ENCODE measurements at places on chromosomes 13 and 19.
A peak's percentile ranks its signal among the peaks of the same experiment; 100 is the strongest.

DNA sequence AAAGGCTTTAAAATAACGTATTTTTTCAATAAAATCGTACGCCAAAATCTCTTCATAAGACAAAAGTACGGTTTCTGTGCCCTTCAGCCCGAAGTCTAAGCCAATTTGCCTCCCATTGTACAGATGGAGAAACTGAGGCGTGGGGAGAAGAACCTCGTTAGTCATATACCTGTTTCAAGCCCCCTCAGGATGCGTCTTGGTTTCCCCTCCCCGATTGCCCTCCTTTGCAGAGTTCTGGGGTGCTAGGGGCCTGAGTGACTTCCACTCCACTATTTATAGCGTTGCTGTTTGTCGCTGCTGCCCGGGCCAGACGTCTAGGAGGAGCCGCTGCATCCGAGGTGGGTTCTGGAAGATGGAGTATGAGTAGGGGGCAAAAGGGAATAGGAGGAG lies 2.3 kb upstream of the LTBP4 start:
- no peak for DNase-seq

- DNase-seq, result no peak
These were observed 132.7 kb upstream of the SLITRK5 start for GRCh38 chr13:87538366-87539052.

DNA sequence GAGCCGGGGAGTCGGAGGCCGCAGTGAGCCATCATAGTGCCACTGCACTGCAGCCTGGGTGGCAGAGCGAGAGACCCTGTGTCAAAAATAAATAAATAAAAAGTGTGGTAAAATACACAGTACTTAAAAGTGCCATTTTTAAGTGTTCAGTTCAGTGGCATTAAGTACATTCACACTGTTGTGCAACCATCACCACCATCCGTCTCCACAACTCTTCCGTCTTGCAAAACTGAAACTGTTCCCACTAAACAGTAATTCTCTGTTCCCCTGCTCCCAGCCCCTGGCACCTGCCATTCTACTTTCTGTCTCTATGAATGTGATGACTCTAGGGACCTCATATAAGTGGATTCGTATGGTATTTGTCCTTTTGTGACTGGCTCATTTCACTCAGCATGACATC lies 13.3 kb downstream of the SLC25A42 start:
- DNase-seq, result no peak

GRCh38 chr19:56109226-56109625 lies 11.9 kb downstream of the ZNF787 start:
- no peak for DNase-seq

GRCh38 chr13:79936368-79937136 lies 404.4 kb downstream of the SPRY2 start:
- DNase-seq, result no peak

DNA sequence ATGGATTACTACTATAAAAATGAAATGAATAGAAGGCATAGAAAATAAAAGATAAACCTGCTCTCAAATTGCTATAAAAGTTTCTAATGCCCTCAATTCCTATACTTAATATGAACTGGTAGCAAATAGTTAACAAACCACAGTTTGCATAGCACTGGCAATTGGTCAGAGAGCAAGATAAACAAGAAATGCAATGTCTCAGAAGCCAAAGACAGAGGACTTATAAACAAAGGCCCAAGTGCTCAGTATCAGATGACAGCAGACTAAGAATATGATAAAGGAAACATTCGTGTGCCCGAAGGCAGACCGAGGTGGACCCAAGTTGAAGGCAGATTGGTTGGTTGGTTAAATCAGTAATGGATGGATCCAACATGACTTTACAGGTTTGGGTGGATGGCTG lies 50.6 kb downstream of the IPO5 start:
- DNase-seq, result no peak

DNA sequence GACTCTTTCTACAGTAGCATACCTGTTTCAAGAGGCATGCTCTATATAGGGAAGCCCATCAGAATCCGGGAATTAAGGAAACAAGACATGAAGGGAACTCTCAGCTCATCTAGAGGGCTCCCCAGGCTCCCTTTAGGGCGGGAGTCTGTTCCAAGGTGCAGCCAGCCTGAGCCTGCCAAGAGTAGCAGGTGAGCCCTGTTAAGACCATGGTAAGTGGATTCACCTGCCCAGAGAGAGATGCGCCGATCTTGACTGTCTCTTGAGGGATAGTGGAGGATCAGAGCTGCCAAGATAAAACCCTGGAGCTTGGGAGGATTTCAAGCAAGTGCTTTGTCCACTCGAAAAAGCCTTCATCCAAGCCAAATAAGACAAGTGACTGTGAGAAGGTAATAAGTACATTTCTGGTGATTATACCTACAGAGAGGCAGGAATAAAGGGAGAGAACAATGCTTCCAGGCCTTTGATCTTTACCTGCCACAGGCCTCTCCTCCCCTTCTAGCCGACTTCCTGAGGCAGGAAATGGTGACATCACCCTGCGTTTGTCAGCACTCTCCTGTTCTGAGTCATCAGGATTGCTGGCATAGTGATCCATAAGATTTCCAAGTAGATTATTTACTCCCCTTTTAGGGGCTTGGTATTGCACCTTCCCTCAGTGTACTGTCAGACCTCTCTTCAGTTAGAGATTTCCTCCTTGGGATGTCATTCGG lies 31.5 kb downstream of the KLF5 start:
- no peak for DNase-seq

DNA sequence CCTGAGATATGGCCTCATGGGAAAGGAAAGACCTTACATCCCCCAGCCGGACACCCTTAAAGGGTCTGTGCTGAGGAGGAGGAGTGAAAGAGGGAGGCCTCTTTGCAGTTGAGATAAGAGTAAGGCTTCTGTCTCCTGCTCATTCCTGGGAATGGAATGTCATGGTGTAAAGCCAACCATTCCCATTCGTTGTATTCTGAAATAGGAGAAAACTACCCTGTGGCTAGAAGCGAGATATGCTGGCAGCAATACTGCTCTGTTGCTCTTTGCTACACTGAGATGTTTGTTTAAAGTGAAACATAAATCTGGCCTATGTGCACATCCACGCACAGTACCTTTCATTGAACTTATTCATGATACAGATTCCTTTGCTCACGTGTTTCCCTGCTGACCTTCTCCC lies 783 bp upstream of the ZNF587B start:
- no peak for DNase-seq

GRCh38 chr13:32059511-32059984 lies 28.0 kb downstream of the FRY start:
- DNase-seq, result no peak

- DNase-seq, result peak; percentile 75
These were observed at the start of gene LPAR2 for GRCh38 chr19:19627621-19628500. Gene LPAR2, minus strand, starts transcription at chr19:19628220. Its CDS starts 945 bp downstream, at chr19:19627275.

DNA sequence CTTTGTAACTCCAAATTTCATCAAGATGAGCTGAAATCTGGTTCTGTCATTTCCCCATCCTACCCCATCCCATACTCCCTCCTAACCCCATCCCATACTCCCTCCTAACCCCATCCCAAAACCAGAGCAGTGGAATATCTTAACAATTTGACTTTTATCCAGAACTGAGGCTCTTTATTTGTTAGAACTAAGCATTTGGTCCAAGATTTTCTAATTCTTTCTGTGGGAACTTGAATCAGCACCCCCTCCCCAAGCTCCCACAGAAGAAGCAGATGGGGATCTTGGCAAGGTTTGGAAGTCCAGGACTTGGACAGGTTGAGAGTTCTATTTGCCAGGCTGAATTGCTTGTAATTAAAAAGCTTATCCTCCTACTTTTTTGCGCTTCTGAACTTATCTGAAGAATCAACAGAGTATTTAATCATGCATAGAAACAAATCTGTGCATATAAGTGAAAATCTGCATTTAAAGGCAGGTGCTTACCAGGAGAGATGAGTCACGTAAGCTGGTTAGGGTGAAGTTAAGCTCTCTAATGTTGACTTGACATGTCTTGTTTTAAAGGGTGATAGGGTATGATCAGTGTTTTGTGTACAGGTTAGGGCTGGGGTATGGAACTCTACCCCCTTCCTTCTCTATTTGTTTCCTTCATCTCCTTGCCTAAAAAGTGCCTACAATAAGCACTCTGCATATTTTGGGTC lies 111.1 kb downstream of the COG6 start:
- DNase-seq, result no peak

DNA sequence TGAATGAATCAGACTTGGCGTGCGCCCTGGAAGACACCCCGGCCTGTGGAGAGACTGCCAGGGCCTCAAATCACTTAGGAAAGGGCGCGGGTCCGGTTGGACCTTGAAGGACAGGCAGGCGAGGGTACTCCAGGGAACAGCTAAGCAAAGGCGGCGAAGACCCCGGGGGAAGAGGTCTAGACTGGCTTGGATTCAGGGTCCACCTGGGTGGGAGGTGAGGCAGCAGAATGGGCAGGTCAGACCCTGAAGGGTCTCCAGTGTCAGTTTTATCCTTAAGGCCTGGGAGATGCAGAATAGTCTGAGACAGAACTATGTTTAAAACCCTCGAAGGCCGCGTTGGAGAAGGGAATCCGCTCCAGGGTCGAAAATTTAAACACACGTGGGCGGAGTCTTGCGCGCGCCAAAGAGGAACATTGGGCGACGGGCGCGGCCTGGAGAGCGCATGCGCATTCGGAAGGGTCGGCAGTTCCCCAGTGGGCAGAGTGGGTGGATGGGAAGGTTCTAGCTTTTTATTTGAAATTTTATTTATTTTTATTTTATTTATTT lies 567 bp upstream of the SMG9 start:
- DNase-seq, result peak; percentile 77

DNA sequence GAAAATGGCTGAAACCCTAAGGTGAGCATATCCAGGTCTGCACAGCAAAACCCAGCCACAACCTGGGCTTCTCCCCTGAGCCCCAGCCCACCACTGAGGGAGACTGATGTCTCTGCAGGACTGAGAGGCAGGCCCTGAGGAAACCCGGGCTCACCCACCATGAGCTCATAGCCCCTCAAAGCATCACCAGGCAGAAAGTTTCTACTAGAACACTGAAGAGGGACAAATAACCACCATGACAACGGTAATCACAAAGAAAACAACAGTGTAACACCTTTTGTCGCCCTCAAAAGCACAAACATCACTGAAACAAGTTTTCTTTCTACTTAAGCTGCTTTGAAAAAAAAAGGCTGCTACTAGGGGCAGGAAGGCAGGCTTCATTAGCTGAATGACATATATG lies 29.8 kb downstream of the TSHZ3 start:
- no peak for DNase-seq
